ENCODE measurements at places on chromosomes 1 and 21.

DNA sequence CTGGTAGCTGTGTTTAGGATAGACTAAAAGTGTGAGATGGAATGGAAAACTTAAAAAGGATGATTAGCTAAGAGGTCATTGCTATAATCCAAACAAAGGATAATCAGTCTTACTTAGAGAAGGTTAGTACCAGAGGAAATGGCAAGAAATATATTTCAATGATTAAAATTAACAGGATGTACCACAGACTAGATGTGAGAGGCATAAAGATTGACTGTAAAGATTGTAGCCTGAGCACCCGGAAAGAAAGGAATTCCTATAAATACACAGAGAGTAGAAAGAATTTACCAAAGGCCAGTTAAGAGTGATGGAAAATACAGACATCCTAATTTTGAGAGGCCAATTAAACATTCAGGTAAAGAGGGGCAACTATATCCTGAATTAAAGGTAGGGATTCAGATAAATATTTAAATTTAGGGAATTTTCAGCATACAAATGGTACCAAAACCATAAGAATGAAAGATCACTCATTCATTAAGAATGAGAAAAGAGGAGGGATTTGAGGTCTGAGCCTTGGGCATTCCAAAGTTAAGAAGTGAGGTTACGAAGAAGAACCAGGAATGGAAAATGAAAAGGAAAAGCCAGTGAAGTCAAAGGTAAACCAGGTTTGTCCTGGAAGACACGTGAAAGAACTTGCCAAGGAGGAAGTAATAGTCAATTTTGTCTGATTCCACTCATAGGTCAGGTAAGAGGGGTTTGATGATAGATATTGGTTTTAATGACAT lies 46.4 kb upstream of the RGS1 start:
- DNase-seq, result no peak
- no peaks in the 10 kb centered on the region for H3K27me3 ChIP-seq
- H3K36me3 ChIP-seq, result peaks cover 2% of the 10 kb centered on the region
- peaks cover 18% of the 10 kb centered on the region for H3K4me1 ChIP-seq
- H3K4me3 ChIP-seq, result no peak overlapping the region

- no peak overlapping the region for H3K4me3 ChIP-seq
- H3K27ac ChIP-seq, result no peak overlapping the region
- DNase-seq, result no peak
- H3K36me3 ChIP-seq, result no peaks in the 10 kb centered on the region
- no peaks in the 10 kb centered on the region for H3K27me3 ChIP-seq
Measured at GRCh38 chr1:70256664-70257063, 35.5 kb downstream of the SRSF11 start.

GRCh38 chr1:64923294-64923718 lies 43.0 kb downstream of the JAK1 start:
- H3K27ac ChIP-seq, result peak overlapping the region; percentile 91
- peaks cover 76% of the 10 kb centered on the region for H3K4me1 ChIP-seq
- DNase-seq, result no peak
- no peaks in the 10 kb centered on the region for H3K27me3 ChIP-seq
- H3K36me3 ChIP-seq, result peaks cover 8% of the 10 kb centered on the region

GRCh38 chr1:30684881-30685795 lies 38.2 kb downstream of the MATN1 start:
- H3K27me3 ChIP-seq, result peaks cover 74% of the 10 kb centered on the region
- H3K36me3 ChIP-seq, result peaks cover 2% of the 10 kb centered on the region
- H3K27ac ChIP-seq, result peak overlapping the region; percentile 51
- H3K4me3 ChIP-seq, result peak overlapping the region; percentile 73
- peaks cover 9% of the 10 kb centered on the region for H3K4me1 ChIP-seq

DNA sequence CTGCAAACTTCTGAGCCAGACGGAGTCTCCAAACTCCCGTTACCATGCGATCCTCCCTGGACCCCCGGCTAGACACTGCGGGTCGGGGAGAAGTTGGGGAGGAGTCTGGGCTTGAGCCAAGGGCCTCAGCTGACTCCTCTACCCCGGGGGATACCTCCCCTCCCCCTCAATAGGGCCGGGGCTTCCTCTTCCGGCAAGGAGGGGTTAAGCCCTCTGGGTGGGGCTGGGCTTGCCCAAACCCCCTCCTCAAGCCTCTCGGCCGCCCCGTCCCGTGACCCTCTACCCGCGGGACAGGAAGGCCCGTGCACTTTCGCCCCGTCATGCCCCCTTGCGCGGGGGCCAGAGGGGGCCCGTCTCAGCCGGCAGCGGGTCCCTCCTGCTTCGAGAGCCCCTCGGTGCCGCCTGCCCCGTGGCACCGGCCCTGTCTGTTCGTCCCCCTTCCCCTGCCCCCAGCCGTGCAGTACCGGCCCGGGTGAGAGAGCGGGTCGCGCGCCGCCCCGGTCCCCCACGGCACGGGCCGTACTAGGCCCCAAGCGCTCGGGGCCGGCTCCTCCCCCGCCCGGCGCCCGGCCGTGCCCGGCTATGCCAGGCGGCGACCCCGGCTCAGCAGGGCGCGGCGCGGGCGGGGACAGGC lies 652 bp downstream of the ARL8A start:
- H3K27ac ChIP-seq, result peak overlapping the region; percentile 96
- H3K27me3 ChIP-seq, result no peaks in the 10 kb centered on the region
- DNase-seq, result no peak
- H3K36me3 ChIP-seq, result peaks cover 5% of the 10 kb centered on the region
- H3K4me3 ChIP-seq, result peak overlapping the region; percentile 98

DNA sequence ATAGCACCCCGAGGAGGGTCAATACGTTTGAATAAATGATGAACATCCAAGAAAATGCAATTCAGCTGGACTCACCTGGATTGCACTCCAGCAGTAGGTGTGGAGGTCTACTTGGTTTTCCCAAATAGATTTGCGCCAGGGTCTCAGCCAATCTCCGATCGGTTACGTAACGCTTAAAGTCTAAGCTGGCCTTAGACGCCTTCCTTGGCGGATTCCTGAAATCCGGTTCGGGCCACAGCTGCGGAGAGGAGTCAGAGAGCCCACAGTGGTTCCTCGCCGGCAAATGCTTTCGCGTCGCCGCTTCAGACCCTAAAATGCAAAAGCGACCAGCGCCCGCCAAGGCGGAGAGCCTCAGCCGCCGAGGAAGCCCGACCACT lies 322 bp downstream of the TFB2M start:
- peak overlapping the region; percentile 98 for H3K4me3 ChIP-seq
- DNase-seq, result no peak
- no peaks in the 10 kb centered on the region for H3K27me3 ChIP-seq
- peaks cover 3% of the 10 kb centered on the region for H3K36me3 ChIP-seq

DNA sequence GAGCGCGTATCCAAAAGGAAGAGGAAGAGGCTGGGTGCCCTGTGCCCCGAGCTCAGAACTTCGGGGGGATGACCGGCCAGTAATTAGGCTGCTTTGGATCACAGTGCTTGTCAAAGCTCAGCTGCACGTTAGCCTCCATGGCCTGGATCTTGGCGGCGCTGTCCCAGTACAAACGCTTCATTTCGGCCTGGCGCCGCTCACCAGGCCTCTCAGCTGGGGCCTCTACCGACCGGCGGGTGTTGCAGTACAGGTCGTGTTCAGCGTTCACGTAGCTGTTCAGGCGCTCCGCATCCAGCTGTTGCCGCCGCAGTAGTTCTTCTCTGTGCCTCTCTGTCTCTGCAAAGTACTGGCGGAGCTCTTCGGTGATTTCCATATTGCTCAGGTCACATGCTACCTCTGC lies 1.4 kb upstream of the ZNF326 start:
- H3K4me1 ChIP-seq, result peaks cover 22% of the 10 kb centered on the region
- H3K27ac ChIP-seq, result no peak overlapping the region
- H3K36me3 ChIP-seq, result no peaks in the 10 kb centered on the region
- no peak for DNase-seq
- H3K27me3 ChIP-seq, result peaks cover 23% of the 10 kb centered on the region

DNA sequence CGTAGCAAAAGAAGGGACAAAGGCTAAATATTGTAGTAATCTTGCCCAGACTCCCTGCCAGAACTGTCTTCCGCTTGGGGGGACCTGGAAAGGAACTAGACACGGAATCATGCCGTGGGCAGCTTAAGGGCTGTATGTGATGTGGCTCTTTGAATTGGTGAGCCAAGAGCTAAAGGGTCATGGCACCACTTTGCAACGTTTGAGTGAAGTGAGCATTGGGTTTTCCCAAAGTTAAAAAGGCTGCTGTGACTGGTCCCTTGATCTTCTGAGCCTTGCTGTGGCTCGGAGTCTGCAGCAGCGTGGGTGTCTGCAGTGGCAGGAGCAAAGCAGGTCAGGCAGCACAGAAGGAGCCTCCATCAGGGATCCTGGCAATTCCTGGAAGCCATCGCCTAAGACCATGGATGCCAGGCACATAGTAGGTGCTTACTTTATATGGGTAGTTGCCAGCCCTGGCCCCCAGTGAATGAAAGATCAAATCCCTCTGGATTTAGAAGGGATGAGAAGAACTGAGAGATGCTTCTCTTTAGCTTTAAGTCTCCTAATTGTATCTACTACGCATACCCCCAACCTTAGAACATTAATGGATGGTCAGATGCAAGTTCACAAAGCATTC lies 1.8 kb downstream of the SMYD2 start:
- DNase-seq, result no peak
- H3K4me3 ChIP-seq, result peak overlapping the region; percentile 95
- no peaks in the 10 kb centered on the region for H3K27me3 ChIP-seq
- peaks cover 29% of the 10 kb centered on the region for H3K4me1 ChIP-seq
- H3K27ac ChIP-seq, result no peak overlapping the region

GRCh38 chr1:82388679-82389078 lies 587.9 kb downstream of the ADGRL2 start:
- no peaks in the 10 kb centered on the region for H3K36me3 ChIP-seq
- H3K27me3 ChIP-seq, result no peaks in the 10 kb centered on the region
- no peak overlapping the region for H3K4me3 ChIP-seq
- DNase-seq, result no peak

GRCh38 chr1:83673312-83673711 lies 325.6 kb downstream of the TTLL7 start:
- H3K4me3 ChIP-seq, result no peak overlapping the region
- no peaks in the 10 kb centered on the region for H3K36me3 ChIP-seq
- H3K4me1 ChIP-seq, result no peaks in the 10 kb centered on the region
- H3K27me3 ChIP-seq, result no peaks in the 10 kb centered on the region

GRCh38 chr1:101905283-101905835 lies 91.4 kb downstream of the OLFM3 start:
- H3K27ac ChIP-seq, result no peak overlapping the region
- no peak for DNase-seq
- no peaks in the 10 kb centered on the region for H3K36me3 ChIP-seq
- H3K4me3 ChIP-seq, result no peak overlapping the region
- H3K27me3 ChIP-seq, result no peaks in the 10 kb centered on the region

DNA sequence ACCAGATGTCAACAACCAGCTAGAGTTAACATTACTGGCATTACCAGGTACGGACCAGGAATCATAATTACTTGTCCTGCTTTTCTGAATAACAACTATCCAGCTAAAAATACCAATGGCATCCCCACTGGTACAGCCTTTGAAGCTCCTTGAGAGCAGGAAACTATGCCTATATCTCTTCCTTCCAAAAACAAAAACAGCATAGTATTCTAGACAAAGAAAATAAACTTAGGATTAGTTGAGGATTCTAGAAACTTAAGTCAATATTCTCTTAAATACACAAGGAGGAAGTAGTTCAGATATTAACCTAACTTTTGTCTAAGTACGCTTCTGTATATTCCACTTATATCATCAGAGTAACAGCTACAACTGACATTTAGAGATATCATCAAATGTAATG lies 3.0 kb downstream of the FUBP1 start:
- H3K27ac ChIP-seq, result no peak overlapping the region
- H3K4me1 ChIP-seq, result peaks cover 34% of the 10 kb centered on the region
- H3K36me3 ChIP-seq, result peaks cover 2% of the 10 kb centered on the region
- no peak overlapping the region for H3K4me3 ChIP-seq
- no peaks in the 10 kb centered on the region for H3K27me3 ChIP-seq

- H3K4me1 ChIP-seq, result peaks cover under 1% of the 10 kb centered on the region
- H3K4me3 ChIP-seq, result no peak overlapping the region
- H3K27me3 ChIP-seq, result no peaks in the 10 kb centered on the region
- H3K36me3 ChIP-seq, result peaks cover 7% of the 10 kb centered on the region
- H3K27ac ChIP-seq, result peak overlapping the region; percentile 24
- DNase-seq, result no peak
Measured at GRCh38 chr1:217495249-217495648, 135.6 kb downstream of the GPATCH2 start.

DNA sequence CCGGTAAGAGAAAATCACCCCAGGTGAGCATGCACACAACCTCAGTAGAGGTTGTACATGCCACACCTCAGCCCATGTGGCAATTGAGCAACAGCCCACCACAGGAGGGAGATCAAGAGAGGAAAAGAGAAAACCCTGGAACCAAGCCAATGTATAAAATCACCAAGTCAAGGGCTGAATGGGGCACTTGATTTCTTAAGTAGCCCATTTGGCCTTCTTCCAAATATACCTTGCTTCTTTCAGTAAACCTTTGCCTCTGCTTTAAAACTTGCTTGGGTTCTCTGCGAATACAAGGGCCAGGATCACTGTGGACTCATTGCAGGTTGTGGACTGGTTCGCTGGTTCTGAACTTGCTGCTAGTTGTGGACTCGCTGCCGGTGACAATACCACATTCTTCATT lies 1814.0 kb downstream of the PLA2G4A start:
- no peaks in the 10 kb centered on the region for H3K27me3 ChIP-seq
- H3K27ac ChIP-seq, result no peak overlapping the region
- DNase-seq, result no peak
- no peaks in the 10 kb centered on the region for H3K36me3 ChIP-seq

GRCh38 chr1:112991402-112992120 lies 35.6 kb upstream of the SLC16A1 start:
- DNase-seq, result no peak
- no peak overlapping the region for H3K27ac ChIP-seq
- no peaks in the 10 kb centered on the region for H3K4me1 ChIP-seq
- no peaks in the 10 kb centered on the region for H3K27me3 ChIP-seq
- H3K4me3 ChIP-seq, result no peak overlapping the region

DNA sequence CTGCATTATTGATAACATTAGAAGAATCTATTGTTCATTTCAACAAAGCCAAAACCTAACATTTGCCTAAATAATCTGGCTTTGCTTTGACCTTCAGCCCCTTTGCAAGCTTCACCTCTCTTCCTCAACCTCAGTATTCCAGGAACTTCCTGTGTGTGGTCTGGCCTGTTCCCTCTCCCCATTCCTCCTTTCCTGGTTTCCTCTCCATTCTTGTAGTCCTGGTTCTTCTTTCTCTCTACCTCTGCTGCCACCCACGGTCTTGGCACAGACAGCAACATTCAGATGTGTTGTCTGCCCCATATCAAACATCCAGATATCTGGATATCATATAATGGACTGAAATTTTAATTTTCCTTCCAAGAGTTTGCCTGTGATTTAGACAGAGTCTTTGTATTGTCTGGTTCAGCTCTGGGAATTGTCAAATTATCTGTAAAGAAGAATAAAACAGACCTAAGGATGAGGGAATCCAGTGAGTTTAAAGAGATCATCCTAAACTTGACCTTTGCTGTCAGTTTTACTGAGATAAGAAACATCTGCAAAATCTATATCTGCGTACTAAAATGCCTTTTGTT lies 148.1 kb upstream of the KCTD3 start:
- H3K27me3 ChIP-seq, result no peaks in the 10 kb centered on the region
- H3K4me1 ChIP-seq, result no peaks in the 10 kb centered on the region
- H3K4me3 ChIP-seq, result no peak overlapping the region
- DNase-seq, result no peak

GRCh38 chr1:20875198-20875973 lies 88.3 kb upstream of the HP1BP3 start:
- H3K4me1 ChIP-seq, result peaks cover 7% of the 10 kb centered on the region
- DNase-seq, result no peak
- H3K4me3 ChIP-seq, result no peak overlapping the region
- H3K27ac ChIP-seq, result no peak overlapping the region

- no peak for DNase-seq
- no peaks in the 10 kb centered on the region for H3K36me3 ChIP-seq
- no peak overlapping the region for H3K4me3 ChIP-seq
- no peak overlapping the region for H3K27ac ChIP-seq
Measured at GRCh38 chr1:24325587-24326449, 6.7 kb downstream of the GRHL3 start.

GRCh38 chr1:231079163-231079562 lies 39.1 kb upstream of the FAM89A start:
- no peak for DNase-seq
- no peak overlapping the region for H3K27ac ChIP-seq
- H3K36me3 ChIP-seq, result peaks cover 4% of the 10 kb centered on the region

- no peaks in the 10 kb centered on the region for H3K36me3 ChIP-seq
- no peak for DNase-seq
Measured at GRCh38 chr1:39877980-39878956, 5.0 kb downstream of the TRIT1 start.
